ENCODE measurements at places on chromosomes 16 and 17. TPM values are rescaled to one million over a fixed set of nuclear protein-coding genes. Genes with fewer than 3 reads are reported as not detected.

DNA sequence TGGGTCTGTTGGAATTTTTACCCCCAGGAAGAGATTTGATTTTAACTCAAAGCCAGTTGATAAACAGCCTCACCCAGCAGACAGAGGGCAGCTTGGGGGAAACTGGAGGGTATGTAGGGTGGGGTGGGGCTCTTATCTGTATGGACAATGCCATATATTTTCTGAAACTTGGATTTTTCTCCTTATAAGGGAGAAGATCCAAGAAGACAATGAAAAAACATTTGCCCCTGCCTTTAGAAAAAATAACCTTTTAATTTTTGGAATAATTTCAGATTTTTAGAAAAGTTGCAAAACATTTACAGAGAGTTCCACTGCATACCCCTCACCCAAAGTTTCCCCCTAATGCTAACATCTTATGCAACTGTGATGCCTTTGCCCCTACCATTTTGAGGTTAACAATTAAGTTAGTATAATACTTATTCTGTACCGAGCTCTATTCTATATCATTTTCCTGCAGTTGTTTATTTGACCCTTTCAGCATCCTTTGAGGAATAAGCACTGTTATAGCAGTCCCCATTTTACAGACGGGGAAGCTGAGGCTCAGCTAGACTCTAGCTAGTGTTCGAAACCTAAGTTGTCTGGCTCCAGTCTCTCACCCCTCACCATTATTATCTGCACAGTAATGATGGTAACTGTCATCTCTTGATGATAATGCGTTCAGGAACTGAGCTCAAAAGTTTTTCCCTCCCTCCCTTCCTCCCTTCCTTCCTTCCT is 66.4 kb downstream of the PRKCB start:
- H3K27ac ChIP-seq, result no peak overlapping the region
- H3K4me3 ChIP-seq, result no peak overlapping the region
- no peak for DNase-seq
- peaks cover 5% of the 10 kb centered on the region for H3K36me3 ChIP-seq

- no peaks in the 10 kb centered on the region for H3K36me3 ChIP-seq
- H3K27ac ChIP-seq, result no peak overlapping the region
- no peak for DNase-seq
- H3K4me1 ChIP-seq, result peaks cover 6% of the 10 kb centered on the region
- no peaks in the 10 kb centered on the region for H3K27me3 ChIP-seq
These were observed 76.5 kb downstream of the NETO2 start for GRCh38 chr16:47067203-47067602.

DNA sequence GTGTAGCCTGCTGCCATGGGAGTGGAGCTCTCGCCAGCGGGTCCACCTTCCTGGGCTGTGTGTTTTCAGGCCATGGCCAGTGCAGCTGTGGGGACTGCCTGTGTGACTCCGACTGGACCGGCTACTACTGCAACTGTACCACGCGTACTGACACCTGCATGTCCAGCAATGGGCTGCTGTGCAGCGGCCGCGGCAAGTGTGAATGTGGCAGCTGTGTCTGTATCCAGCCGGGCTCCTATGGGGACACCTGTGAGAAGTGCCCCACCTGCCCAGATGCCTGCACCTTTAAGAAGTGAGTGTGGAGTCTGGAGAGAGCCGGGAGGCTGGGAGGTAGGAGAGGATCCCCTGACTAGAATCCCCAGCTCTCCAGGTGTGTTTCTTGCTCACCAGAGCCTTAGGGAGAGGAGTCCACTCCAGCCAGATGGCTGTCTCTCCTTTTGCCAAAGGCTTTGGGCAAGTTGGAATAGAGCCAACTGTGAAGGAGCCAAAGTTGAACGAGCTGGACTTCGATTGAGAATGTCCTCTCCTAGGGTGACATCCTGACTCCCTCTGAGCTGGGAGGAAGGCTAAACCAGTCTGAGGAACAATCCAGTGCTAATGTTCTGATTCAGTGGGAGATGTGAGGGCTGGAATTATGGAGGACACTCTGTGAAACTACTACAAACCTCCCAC is 24.4 kb upstream of the EFCAB13 start:
- DNase-seq, result no peak
- no peak overlapping the region for H3K4me3 ChIP-seq

- peak overlapping the region; percentile 87 for H3K4me3 ChIP-seq
- DNase-seq, result peak; percentile 84
- H3K4me1 ChIP-seq, result peaks cover 32% of the 10 kb centered on the region
- no peaks in the 10 kb centered on the region for H3K36me3 ChIP-seq
These were observed 178.7 kb downstream of the SEC14L1 start for GRCh38 chr17:77319211-77320043.

DNA sequence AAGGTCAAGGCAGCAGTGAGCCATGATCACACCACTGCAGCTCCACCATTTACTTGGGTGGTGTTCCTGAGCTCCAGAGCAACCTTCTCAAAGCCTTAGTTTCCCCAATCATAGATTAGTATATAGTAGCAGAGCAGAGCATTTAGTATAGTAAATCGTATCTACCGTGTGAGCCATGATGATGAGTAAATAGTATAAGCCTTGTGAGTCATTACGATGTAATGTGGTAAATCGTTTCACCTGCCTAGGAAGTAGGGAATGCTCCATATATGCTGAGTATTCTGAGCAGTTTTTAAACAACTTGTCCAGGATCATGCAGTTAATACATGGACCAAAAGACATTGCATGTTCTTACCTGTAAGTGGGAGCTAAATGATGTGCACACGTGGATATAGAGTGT is 66.4 kb downstream of the SCNN1B start:
- H3K27ac ChIP-seq, result no peak overlapping the region
- H3K4me3 ChIP-seq, result no peak overlapping the region
- H3K27me3 ChIP-seq, result peaks cover 3% of the 10 kb centered on the region
- peaks cover 10% of the 10 kb centered on the region for H3K4me1 ChIP-seq
- no peaks in the 10 kb centered on the region for H3K36me3 ChIP-seq

GRCh38 chr17:58265902-58266875 is 14.5 kb downstream of the MPO start:
- H3K4me3 ChIP-seq, result no peak overlapping the region
- no peak for DNase-seq
- no peaks in the 10 kb centered on the region for H3K4me1 ChIP-seq
- peaks cover 39% of the 10 kb centered on the region for H3K27me3 ChIP-seq
- H3K36me3 ChIP-seq, result no peaks in the 10 kb centered on the region
- H3K27ac ChIP-seq, result no peak overlapping the region

GRCh38 chr16:49567950-49568349 is 194.3 kb downstream of the C16orf78 start:
- no peak overlapping the region for H3K4me3 ChIP-seq
- H3K4me1 ChIP-seq, result no peaks in the 10 kb centered on the region
- DNase-seq, result no peak
- no peaks in the 10 kb centered on the region for H3K27me3 ChIP-seq

DNA sequence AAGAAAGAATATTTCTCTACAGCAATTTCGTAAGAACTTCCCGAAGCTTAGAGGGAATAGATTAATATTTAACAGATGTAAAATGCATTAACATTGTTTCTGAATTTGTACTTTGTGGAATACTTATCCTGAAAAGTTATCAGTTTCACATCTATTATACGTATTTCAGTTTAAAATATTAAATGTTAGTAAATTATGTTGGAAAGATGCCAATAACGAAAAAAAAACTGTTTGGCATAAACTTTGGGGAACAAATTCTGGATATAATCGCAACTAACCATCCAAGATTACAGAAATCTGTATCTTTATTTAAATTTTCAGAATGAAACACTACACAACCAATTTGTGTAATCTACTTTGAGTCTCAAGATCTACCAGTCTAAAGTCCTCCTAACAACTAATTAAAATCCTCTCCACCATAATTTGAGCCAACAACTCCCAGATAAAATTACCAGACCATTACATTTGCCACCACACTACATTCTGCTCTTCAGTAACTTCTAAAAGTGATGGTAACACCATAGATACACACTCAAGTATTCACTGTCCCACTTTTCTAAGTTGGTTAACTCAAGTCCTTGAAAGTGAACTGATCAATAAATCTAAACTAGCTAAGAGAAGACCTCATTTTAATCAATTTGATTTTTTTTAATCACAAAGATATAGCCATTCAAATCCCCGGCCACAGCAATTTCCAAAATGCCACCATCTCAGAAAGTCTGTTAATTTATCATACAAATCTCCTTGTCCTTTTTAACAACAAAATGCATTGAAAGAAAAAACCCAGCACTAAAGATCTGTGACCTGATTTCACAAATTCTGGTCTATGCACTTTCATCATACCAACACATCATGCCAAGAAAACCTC is 2.0 kb downstream of the SIAH1 start:
- no peak for DNase-seq
- H3K4me1 ChIP-seq, result peaks cover 38% of the 10 kb centered on the region
- H3K36me3 ChIP-seq, result peaks cover 4% of the 10 kb centered on the region
- no peaks in the 10 kb centered on the region for H3K27me3 ChIP-seq

- no peak overlapping the region for H3K27ac ChIP-seq
These were observed 656 bp downstream of the VMO1 start for GRCh38 chr17:4785311-4786105.

DNA sequence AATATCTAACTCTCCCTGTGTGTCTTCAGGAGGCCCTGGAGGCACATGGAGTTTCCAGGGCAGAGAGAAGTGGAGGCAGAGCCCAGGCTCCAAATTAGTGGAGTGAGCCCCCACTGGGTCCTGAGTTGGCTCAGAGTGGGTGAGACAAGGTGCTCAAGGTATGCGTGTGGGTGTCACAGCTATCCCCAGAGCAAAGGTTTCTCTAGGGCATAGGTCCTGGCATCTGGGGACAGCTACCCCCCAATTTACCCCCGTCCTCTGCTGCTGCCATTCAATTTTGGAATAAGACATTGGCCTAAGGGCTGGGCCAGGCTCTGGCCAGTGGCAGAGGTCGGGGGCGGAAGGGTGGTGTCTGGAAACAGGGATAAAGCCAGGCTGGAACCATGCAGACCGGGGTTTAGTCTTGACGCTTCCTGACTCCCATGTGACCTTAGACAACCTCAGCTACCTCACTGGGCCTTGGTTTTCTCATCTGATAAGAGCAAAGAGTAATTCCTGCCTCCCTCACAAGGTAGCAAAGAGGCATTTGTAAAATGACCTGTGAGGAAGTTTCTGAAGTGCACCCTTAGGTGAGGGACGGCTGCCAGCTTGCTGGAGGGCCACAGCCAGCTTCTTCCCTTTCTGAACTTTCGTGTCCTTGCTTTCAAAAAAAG is 78.2 kb upstream of the TMEM97 start:
- H3K4me1 ChIP-seq, result no peaks in the 10 kb centered on the region
- DNase-seq, result no peak
- no peak overlapping the region for H3K4me3 ChIP-seq
- H3K27me3 ChIP-seq, result no peaks in the 10 kb centered on the region
- no peak overlapping the region for H3K27ac ChIP-seq
- H3K36me3 ChIP-seq, result no peaks in the 10 kb centered on the region

DNA sequence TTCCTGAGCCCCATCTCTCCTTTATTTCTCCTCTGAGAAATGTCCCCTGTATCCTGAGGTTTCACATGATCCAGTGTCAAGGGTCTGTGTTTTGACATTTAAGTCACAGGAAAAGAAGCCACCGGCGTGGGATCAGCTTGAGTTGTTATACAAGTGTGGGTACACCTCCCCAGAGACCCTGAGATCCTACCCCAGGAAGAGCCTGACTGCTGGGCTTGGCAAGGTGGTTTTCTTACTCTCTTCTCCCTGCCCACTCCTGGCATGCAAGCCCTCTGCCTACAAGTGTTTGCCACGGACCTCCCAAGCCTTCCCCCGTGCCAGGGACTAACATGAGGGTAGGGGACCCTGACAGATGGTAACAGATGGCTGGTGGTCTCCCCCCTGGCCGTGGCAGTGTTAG is 2.8 kb upstream of the ARHGAP27 start:
- no peak overlapping the region for H3K27ac ChIP-seq
- DNase-seq, result no peak
- no peak overlapping the region for H3K4me3 ChIP-seq
- no peaks in the 10 kb centered on the region for H3K27me3 ChIP-seq
- H3K36me3 ChIP-seq, result no peaks in the 10 kb centered on the region
- peaks cover 15% of the 10 kb centered on the region for H3K4me1 ChIP-seq

DNA sequence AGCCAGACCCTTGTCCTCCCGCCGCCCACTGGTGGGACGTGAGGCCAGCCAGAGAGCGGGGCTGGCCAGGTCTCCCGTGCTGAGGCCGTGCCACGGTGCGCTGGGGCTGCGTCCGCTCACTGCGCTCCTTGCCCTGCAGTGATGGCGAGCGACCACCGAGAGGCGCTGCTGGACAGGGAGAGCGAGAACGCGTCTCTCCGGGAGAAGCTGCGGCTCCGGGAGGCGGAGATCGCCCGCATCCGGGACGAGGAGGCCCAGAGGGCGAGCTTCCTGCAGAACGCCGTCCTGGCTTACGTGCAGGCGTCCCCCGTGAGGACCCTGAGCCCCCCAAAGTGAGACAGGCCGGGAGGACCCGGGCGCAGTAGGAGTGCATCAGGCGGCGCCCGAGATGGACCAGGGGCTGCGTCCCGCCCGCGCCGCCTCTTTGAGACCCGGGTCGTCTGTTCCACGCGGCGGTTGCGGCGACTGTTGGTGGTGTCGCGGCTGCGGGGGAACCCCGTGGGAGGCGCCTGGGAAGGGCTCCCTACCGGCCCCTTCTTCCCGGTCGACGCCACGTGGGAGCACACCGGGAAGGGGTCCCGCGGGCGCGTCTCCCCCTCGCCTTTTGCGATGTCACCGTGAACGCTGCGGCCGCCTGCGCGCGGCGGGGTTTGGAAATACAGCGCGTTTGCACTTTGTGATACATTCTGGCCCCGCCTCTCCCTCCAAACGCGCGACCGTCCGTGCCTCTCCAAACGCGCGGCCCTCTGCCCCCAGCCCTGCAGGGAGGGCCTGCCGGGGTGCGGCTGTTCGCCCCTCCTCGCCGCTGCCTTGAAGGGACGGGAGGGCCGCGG is 792 bp upstream of the RAC3 start:
- H3K36me3 ChIP-seq, result peaks cover 8% of the 10 kb centered on the region
- peak overlapping the region; percentile 76 for H3K4me3 ChIP-seq
- H3K27ac ChIP-seq, result no peak overlapping the region

DNA sequence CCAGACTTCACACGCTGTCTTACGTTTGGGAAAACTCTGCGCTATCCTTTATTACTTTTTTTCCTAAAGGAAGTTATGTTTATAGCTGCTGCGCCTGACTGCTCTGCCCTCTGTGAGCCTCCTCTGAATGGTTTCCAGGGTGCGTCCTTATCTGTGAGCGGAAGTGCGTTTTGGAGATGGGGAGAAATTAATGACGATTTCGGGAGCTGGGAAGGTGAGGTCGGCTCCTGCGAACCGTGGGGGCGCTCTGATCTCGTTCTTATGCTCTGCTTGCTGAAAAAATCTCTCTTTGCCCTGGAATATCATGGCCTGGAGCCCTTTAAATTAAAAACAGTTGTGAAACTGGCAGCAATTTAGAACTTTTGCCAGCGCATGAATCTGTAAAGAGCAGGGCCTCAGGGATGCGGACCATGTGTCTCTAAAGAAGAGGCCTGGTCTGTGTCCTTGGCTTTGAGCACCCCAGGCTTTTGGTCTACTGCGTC is 135.7 kb upstream of the ZFHX3 start:
- H3K27ac ChIP-seq, result no peak overlapping the region
- DNase-seq, result no peak
- no peak overlapping the region for H3K4me3 ChIP-seq
- no peaks in the 10 kb centered on the region for H3K4me1 ChIP-seq
- H3K36me3 ChIP-seq, result no peaks in the 10 kb centered on the region
- H3K27me3 ChIP-seq, result no peaks in the 10 kb centered on the region

The PDE6G gene
- total RNA-seq, result 1.5 TPM

The MYH2 gene
- not detected for total RNA-seq

The MYH13 gene
- not detected for total RNA-seq

The ENPP7 gene
- 0.10 TPM for total RNA-seq

The NR1D1 gene
- total RNA-seq, result 7.3 TPM

The ABCA10 gene
- total RNA-seq, result 0.38 TPM

The CDC6 gene
- total RNA-seq, result 95.6 TPM

The ITGAX gene
- 30.3 TPM for total RNA-seq

All from activated CD4-positive, alpha-beta memory T cell treated with anti-CD3 and anti-CD28 coated beads for 36 hours (primary cell).